ENCODE measurements at places on chromosomes 5 and 9.

GRCh38 chr5:89297066-89297465 is 414.1 kb upstream of the MEF2C start:
- no peak for DNase-seq

GRCh38 chr9:85213650-85214607 is 527.8 kb downstream of the AGTPBP1 start:
- DNase-seq, result no peak

DNA sequence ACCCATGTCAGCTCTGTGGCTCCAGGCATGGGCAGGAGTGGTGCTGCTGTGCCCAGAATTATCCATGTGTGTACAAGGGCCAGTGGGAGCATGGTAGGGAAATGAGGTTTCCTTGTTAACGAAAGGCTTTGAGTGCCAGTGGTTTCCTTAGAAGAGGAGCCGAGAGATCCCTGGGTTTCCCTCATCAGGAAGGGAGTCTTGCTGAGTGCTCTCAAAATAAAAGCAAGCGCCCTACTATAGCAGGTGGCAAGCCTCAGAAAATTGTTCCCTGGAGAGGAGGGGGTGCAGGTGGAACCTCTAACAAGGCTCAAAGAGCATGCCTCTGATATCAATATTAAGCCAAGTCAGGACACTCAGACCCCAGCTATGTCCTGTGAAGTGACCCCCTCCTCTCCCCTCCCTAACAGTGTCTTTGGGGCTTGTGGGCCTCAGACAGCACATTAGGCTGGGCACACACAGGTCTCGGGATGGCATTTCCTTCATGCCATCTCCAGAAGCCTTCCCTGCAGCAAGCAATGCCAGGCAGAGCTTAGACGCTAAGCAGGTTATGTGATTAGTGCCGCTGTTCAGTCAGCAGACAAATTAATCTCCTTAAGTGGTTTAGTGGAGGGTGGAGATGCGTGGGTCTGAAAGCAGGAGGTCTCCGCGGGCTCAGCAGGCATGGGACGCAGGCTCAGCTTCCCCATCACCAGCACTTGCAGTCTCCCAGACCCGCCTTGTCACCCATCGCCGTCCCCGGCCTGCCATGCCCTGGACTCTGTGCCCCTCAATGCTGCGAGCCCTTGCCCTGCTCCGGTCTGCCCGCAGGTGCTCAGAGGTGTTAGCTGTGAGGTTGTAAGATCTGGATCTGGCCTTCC is 60.0 kb upstream of the RARS1 start:
- no peak for DNase-seq

- no peak for DNase-seq
Measured at GRCh38 chr9:108666240-108666784, 189.5 kb downstream of the ACTL7B start.

- no peak for DNase-seq
Measured at GRCh38 chr5:32147236-32147635, 26.9 kb downstream of the GOLPH3 start.

Data from activated T-helper 1 cell treated with anti-CD3 and anti-CD28 coated beads, Interleukin-2, amount 50 U/mL, for 16 hours (primary cell).